ENCODE measurements at places on chromosomes 6 and 20.

DNA sequence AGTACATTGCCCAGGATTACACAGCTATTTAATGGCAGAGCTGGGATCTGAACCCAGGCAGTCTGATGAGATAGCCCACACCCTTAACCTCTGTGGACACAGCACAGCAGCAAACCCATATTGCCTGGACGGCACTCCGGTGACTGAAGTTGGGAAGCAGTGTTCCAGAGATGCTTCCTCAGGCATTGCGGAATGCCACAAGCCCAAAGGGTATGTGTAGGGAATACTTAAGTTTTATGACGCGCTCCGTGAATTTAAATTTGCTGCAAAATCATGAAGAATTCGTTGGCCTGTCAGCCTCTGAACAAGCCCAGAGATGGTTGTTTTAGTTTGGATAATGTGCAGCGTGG, 46.4 kb downstream of the PSMG4 start:
- no peak for DNase-seq

DNA sequence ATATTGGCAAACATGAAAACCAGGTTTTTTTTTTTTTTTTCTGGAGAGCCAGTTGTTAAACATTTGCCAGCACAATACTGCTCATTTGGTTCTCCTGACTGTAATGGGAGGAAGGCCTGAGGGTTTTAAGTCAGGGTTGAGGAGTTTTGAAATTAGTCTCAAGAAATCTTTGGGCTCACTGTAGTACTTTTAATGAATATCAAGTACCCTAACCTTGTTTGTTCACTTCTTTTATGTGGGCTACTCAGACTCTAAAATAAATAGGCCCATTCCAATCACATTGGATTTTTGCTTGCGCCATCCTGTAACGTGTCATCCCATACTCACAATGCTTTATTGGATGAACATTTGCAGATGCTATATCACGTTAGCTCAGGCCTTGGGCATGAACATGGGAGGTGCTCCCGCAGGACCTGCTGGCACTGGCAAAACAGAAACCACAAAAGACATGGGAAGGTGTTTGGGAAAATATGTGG, 146.9 kb downstream of the DNAH8 start:
- DNase-seq = no peak

- no peak for DNase-seq
These were observed 86.5 kb downstream of the BANF2 start for GRCh38 chr20:17786221-17786718.

DNA sequence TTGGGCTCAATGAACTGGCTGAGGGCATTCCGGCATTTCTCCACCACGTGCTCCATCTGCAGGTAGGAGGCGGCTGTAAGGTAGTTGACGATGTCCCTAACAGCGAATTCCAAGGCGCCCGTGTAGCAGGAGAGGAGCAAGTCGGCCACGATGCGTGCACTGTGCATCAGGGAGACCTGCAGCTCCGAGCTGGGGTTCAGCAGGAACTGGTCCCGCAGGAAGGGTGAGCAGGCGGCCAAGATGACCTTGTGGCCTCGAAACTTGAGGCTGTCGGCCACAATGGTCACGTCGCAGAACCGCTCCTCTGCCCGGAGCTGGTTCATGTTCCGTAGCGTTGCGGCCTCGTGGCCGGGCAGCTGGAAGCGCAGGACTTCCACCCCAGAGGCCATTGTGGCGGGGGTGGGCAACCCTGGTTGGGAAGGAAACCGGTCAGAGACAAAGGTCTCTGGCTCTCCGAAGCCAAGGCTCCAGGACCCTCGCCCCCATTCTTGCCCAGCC, 920 bp downstream of the ZBTB12 start:
- DNase-seq = no peak

GRCh38 chr6:96651816-96652215, 88.9 kb downstream of the FHL5 start:
- no peak for DNase-seq

DNA sequence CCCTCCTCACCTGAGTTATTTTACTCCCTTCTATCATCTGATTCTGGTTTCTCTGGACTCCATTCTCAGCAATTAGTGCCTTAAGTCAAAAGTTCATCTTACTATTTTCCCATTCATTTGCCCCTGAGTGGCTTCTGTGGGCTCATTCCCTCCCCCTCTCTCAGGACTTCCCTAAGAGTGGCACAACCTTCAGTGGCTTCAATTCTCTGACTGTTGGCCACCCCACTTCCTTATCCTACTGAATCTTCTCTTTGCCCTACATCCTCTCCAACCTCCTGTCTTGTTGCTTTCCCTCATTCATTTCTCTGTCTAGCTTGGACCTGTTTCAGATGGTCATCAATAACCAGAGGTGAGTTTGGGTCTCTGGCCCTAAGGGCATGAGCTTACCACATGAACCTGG, 61.1 kb upstream of the GLP1R start:
- no peak for DNase-seq

- no peak for DNase-seq
These were observed 107.3 kb downstream of the NCOA3 start for GRCh38 chr20:47609001-47609400.

DNA sequence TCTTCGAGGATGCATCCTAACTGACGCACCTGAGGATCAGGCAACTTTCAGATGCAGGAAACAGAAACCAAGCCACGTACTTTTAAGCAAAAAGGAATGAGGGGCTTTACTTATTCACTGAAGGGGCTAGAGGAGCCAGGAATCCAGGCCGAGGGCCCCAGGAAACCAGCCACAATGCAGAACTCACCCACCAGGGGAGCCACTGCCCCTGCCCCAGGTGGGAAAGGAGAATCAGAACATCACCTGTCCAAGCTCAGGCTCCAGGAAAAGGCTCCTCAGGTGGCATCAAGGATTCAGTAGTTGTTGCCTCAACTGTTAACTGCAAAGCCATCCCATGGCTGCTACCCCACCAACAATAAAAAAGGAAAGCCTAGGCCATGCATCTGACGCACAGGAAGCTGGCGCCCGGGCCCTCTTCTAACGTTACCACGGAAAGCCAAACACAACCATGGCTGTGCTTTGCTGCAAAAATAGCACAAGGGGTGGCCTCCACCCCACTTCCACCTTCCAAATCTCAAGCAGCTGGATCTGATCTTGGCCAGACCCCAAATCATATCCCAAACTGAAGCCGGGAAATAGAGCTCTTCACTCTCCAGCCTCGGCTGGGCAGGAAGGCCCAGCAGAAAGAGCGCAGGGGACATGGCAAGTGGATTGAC, 121.0 kb downstream of the PREX1 start:
- DNase-seq = no peak

- peak; percentile 29 for DNase-seq
These were observed 54.3 kb upstream of the IYD start for GRCh38 chr6:150314230-150315188.

DNA sequence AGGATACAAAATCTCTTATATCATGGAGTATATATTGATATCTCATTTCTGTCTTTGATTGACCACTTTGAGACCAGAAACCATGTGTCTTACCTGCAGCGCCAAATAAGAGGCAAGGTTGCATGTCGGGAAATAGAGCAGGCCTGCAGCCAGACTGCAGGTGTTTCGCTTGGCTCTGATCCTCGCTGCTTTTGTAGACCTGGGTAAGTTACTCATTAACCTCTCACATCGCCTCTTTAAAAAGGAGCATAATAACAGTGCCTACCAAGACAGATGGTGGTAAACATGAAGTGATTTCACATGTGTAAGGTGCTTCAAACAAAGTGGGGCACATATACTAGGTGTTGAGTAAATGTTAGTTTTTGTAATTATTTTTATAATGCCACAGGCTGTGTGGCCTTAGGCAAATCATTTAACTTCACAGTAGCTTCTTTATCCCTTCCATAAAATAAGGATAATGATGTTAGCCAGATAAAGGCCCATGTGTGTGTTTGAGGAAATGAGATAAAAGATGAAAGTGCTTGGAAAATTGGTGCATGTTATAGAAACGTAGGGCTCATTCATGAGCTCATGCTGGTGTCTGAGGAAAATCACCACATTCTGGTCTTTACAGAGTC, 248.8 kb upstream of the MAP3K7 start:
- DNase-seq = no peak

GRCh38 chr6:70980727-70981126, 23.9 kb upstream of the B3GAT2 start:
- DNase-seq = no peak

DNA sequence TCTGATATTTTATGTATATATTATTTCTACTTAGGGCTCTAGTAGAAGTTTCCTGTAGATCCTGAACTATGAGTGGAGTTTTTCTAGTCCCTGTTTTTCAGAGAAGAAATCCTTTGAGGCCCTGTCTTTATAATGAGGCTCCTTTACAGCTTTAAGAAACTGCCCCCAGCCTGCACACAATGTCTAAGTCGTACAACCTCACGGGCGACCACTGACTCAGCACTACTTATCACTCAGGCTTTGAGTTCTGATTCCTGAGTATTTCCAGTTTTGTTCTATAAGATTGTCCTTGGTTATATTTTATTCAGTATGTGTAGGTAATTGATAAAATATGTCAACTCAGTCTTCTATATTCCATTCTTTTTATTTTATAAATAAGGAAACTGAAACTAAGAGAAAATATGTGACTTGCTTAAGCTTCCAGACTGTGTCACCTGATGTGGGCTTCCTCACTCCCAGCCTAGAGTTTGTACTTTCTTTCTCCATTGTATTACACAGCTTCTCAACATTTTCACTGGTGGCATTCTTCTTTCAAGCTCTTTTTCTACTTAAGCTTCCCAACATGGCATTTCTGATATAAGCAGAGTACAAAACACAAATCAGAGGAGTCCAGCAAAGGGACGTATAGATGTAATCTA, 167.0 kb downstream of the TBX18 start:
- DNase-seq = no peak

- DNase-seq = no peak
These were observed 66.5 kb downstream of the ELOVL5 start for GRCh38 chr6:53282234-53282633.

- DNase-seq = no peak
These were observed 719.5 kb upstream of the GJE1 start for GRCh38 chr6:141413196-141413595.

DNA sequence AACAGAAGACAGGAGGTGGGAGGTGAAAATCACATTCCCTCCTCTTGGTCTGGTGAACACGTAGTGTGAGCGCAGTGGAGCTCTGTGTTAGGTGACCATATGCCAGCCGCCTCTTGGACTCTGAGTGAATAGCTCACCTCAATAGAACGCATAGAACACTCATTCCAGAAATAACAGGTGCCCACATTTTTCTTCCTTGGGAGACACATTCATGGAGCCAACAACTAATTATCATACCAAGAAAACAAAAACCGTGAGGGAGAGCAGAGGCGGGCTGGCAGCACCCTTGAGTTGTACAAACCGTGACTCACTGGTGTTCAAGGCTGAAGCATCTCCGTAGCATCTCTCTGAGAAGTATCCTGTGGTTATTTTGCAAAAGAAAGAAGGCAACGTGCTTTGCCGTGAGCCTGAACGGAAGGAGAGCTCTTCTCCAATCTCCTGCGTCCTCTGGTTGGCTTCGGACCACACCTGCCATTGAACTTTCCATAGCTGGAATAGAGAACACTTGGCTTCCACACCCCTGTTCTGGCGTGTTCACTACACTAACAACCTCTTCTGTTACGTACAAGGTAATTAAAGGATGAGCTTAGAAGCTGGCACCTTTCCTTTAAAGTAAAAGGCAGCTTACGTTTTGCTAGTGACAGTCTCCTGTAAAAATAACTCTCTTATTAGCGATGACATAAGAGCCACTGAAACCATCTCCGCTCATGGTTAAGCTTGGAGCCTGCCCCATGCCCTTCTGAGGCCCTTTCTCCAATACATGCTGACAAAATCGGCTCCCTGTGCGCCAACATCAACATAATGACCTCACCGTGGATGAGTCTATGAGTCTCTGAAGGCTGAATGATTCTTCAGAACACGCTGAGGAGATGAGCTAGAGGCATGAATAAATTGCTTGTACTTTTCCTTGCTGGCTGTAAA, 30.2 kb upstream of the SGK1 start:
- DNase-seq = peak; percentile 52

- DNase-seq = no peak
These were observed 261.4 kb upstream of the IRAK1BP1 start for GRCh38 chr6:78605909-78606446.

DNA sequence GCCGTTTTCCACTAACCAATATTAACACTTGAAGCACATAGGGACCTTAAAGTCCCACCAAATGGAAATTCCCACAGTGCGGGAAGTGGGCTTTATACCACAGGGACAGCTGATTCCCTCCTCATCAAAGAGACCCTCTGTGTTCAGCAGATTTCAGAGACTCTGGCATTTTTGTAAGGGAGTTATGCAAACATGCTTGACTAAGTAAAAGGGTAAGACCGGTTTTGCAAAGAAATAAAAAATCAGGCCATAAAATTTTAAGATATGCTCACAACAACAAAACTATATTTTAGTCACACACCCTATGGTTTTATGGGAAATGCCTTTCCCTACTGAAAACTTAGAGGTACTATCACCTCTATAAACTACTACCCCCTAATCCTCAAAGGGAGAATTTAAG, 45.4 kb upstream of the SPTLC3 start:
- no peak for DNase-seq

- DNase-seq = no peak
These were observed 473.4 kb downstream of the PREX1 start for GRCh38 chr20:48354320-48354876.

DNA sequence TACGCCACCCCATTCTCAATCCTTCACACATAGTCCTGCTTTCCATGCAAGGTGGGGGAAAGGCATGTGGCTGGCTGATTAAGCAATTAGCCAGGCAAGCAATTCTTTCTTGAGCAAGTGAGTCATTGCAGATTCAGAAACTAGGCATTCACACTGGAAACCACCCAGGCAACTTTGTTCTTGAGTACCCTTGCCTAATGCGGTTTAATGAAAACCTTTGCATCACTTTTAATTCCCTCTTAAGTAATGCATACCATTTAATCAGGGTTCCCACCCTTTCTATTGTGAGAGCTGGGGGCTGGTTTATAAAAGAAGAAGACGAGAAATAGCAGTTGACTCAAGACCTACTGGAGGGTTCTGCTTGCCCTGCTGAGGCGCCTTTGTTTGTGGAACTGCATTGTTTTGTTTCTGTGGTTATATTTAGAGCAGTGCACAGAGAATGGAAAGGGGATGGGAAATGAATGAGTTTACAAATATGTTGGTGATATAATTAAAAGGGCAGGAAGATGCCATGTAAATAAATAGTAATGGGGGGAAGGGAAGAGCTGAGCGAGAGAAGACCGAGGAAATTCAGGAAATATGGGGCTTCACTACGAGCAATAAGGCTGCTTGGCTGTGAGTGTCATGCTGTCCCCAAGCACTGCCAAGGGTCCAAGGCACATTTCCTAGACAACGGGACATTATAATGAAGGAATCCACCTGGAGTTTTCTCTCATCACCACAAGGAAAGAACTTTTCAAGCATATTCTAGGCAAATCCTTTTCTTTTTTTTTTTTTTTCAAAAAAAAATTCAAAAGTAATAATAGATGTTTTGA, 48.8 kb upstream of the TSHZ2 start:
- no peak for DNase-seq

DNA sequence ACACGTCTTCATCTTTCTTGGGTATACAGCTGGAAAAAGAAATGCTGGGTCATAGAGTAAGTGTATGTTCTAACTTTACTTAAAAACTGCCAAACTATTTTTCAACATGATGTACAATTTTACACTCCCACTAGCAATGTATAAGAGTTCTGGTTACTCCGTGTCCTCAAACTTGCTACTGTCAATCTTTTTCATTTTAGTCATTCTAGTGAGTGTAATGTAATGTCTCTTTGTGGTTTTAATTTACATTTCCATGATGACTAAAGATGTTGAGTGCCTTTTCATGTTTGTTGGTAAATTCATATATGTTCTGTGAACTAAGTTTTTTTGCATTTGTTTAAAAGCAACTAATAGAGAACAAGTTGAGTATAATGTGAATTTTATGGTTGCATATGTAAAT, 43.9 kb downstream of the ATG5 start:
- no peak for DNase-seq

GRCh38 chr20:21003902-21004301, 102.3 kb downstream of the LINC00237 start:
- DNase-seq = no peak

All from NCI-H187 (cell line).